Cerebellum (tissue), 4 donors: ENCODE measurements at places on chromosomes 6 and 20. TPM values are rescaled to one million over a fixed set of nuclear protein-coding genes. Genes with fewer than 3 reads are reported as not detected.

The SMLR1 gene
- not detected for total RNA-seq

The LY6G6F gene
- total RNA-seq = 0.36 TPM

The PREX1 gene
- total RNA-seq = 55.3 TPM

The TINAG gene
- not detected for total RNA-seq

The MOXD1 gene
- 4.5 TPM for total RNA-seq

The CNBD2 gene
- total RNA-seq = 5.2 TPM

The RNF39 gene
- 0.18 TPM for total RNA-seq

The NCOA6 gene
- total RNA-seq = 24.4 TPM

The KCNK16 gene
- total RNA-seq = not detected

The RAB32 gene
- total RNA-seq = 3.4 TPM

The NKX2-2 gene
- 2.4 TPM for total RNA-seq

The NANP gene
- 4.0 TPM for total RNA-seq

The CGAS gene
- 3.9 TPM for total RNA-seq

The CRYBG1 gene
- 0.91 TPM for total RNA-seq

The HLA-G gene
- not detected for total RNA-seq

The SUMO4 gene
- 12.2 TPM for total RNA-seq

The MICA gene
- 2.7 TPM for total RNA-seq

The SIRPD gene
- not detected for total RNA-seq

The GRIK2 gene
- total RNA-seq = 321 TPM

The PI3 gene
- total RNA-seq = not detected

The WASF1 gene
- total RNA-seq = 48.3 TPM

The TP53TG5 gene
- not detected for total RNA-seq

The ASIP gene
- total RNA-seq = not detected

The NHSL1 gene
- 51.8 TPM for total RNA-seq

The PDYN gene
- total RNA-seq = 0.45 TPM

The CST5 gene
- not detected for total RNA-seq

The SPATA2 gene
- total RNA-seq = 2.6 TPM

The BPIFB2 gene
- not detected for total RNA-seq

The SOBP gene
- total RNA-seq = 30.9 TPM

The CD83 gene
- total RNA-seq = 19.7 TPM

The PLEKHG1 gene
- 45.2 TPM for total RNA-seq

The PDE7B gene
- total RNA-seq = 4.1 TPM

The SLC17A1 gene
- total RNA-seq = not detected

The FAM209B gene
- total RNA-seq = not detected

The FAM83D gene
- total RNA-seq = 5.9 TPM

The TENT5A gene
- 8.1 TPM for total RNA-seq

The VPS16 gene
- total RNA-seq = 32.6 TPM

The GNAS-AS1 gene
- total RNA-seq = 2.0 TPM

The UBE2C gene
- 14.1 TPM for total RNA-seq

The SLX4IP gene
- 11.4 TPM for total RNA-seq

The GABRR1 gene
- 0.09 TPM for total RNA-seq

The ID4 gene
- 118 TPM for total RNA-seq
